Activated CD8-positive, alpha-beta memory T cell treated with anti-CD3 and anti-CD28 coated beads for 1 hour (primary cell): ENCODE measurements at places on chromosomes 5 and 9.

DNA sequence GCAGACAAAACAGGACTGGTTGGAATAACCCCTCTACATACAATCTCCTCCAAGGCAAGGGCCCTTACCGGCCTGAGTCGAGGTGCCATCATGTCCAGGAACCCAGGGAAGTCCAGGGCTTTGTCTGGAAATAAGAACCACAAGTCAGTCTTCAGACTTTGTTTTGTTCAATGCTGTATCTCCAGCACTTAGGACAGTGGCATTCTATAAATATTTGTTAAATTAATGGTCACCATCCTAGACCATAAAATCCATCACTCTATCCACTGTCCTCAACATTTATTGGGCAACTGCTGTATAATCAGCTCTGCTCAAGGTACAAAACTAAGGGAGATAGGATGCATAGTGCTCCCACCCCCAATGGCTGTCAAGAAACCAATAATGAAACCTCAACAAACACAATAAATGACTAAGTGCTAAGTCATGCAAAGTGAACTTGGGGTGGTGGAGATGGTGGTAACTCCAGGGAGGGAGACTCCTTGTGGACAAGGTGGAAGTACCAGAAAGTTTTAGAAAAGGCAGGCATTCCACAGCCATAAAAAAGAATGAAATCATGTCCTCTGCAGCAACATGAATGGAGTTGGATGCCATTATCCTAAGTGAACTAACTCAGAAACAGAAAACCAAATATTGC lies 5.0 kb downstream of the RELL2 start:
- no peak for DNase-seq

DNA sequence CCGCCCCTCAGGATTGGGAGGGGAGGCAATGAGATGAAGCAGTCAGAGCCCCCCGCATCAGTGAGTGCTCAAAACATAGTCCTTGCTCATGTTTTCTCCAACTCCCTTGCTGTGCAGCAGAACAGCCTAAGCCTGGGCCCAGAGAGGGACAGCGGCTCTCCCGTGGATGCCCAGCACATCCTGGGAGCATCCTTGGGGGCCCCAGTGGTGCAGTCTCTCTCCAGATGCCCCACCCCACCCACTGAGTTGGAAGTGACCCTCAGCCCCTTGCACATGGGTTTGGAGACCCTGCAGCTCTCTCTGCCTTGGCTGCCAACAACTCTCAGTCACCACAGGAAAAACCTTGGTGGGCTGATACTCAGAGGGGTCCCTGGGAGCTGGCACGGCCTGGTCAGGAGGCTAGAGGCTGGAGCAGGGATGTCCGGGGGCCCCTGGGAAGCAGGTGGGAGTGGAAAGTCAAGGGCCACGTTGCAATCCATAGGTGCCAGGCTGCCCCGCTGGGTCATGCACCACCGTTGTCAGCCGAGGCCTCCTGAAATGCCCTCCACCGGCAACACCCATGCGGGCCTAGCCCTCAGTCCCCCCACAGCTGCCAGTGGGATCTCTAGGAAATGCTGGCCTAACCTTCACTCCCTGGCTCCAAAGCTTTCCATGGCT lies 242.5 kb downstream of the PBX3 start:
- DNase-seq = no peak

GRCh38 chr5:146003852-146004251 lies 67.5 kb downstream of the SH3RF2 start:
- no peak for DNase-seq

DNA sequence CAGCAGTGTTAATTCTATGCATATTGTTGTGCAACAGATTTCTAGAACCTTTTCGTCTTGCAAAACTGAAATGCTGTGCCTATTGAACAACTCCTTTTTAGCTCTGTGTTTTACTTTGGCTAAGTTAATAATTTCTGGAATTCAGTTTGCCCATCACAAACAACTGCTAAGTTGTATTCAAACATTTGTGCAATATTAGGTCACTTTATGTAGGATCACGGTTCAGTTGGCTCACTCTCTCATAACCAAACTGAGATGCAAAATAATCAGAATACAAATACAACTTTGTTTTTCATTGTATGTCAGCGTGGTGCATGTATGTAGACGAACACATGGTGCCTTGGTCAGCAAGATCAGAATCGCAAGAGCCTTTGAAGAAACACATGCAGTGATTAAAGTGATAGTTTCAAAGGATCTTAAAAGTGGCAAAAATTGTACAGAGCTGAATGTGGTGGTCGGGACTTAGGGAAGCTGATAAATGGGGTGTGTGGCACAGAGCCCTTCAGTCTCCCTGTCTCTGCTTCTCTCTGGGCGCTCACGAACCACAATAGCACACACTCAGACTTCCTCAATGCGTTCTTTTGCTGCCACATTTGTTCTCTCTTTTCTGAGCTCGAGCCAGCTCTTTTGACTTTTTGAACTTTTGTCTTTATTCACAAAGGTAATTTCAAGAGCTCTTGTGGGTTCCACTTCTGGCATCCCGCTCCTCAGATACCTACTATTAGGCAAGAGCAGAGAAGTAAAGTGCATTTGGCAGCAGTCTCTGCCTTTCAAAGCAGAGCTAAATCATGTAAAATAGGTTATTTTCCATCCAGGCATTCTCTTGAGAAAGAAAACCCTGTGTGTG lies 112.4 kb upstream of the CTSL start:
- no peak for DNase-seq

DNA sequence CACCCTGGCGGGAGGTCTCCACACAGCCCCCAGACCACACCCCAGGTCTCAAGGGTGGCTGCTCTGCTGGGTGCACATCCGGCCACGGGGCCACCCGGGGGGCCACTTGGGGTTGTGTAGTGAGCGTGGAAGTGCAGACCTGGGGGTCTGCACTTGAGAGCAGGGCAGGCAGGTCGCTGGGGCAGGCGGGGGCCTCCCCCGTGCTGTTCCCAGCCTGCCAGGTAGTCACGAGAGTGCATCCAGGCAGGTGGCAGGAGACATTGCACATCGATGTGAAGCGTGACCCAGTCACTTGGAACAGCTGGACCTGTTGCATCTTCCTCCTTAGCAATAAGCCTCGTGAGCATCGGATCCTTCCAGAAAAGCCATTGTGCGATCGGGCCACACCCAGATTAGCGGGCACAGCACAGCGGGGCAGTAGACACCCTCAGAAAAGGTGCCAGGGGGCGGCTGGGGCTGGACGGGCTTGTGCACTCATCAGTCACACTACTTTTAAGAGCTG lies 4.8 kb upstream of the ENTPD8 start:
- DNase-seq = no peak
